Activated CD4-positive, alpha-beta memory T cell treated with anti-CD3 and anti-CD28 coated beads for 36 hours (primary cell): ENCODE measurements at places on chromosomes 3 and 15.

- DNase-seq, result no peak
Measured at GRCh38 chr3:94972066-94972465, 909.2 kb downstream of the NSUN3 start.

GRCh38 chr3:81218023-81218422 is 543.4 kb downstream of the GBE1 start:
- DNase-seq, result no peak

DNA sequence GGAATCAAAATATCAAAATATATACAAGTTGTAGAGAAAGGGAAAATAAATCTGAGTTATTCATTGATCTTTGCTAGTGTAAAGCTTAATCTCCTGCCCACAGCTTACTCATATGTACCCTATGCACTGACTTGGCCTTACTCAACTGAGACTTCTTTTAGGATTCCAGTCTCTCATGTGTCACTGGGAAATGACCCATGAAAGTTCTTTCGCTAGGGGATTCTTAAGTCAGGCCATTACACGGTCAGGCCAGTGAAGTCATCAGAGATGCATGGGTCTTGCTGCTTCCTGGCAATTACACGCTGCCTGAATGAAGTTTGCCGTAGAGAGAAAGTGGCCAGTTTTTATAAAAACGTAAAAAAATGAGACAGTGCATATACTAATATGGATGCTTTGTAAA is 20.7 kb upstream of the LPP start:
- no peak for DNase-seq

DNA sequence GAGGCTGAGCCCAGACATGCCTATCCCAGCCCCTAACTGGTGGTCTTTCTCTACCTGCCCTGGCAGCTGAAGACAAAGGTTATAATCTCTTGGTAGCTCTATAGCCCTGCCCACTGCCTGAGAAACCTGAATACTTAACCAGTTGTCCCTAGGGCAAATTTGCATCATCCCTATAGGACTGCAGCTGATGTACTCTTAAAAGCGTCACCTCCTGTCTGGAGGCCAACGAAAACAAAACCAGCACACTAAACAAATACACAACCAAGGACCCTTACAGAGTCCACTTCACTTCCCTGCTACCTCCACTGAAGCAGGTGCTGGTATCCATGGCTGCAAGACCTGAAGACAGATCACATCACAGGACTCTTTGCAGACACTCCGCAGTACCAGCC is 98.0 kb downstream of the KCNAB1 start:
- no peak for DNase-seq

DNA sequence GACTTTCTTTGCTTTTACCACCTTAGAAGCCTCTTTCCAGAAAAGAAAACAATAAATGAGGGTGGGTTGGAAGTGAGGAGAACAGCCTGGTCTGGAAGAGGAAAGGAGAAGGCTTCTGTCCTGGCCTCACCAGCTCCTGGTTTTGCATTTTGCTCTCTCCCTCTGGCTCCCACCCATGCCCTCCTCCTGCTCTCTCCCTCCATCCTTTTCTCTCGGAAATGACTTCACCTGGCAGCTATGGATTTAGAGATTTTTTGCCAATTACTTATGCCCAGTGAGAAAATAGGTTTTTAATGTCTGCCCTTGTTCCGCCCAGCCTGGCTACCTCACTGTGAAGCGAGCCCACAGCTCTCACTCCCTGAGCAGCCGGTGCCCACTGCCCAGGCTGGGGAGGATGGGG is 77.9 kb upstream of the NTRK3 start:
- no peak for DNase-seq

DNA sequence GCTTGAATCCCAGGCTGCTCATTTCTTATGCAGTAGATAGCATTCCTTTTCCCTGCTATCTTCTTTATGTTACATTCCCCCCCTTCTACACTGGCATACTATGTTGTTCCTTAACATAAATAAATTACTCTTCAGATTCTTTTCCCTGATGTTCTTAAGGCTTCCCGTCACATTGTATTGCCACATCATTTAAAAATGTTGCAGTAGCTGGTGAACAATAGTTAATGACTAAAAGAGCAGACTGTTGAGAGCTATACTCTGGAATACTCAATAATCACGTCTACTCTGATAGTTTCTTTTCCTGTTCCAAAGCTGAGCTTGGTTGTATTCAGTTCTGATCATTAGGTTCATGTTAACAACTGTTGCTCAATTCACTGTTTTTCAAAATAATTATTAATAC is 219.9 kb downstream of the CHST2 start:
- DNase-seq, result no peak

DNA sequence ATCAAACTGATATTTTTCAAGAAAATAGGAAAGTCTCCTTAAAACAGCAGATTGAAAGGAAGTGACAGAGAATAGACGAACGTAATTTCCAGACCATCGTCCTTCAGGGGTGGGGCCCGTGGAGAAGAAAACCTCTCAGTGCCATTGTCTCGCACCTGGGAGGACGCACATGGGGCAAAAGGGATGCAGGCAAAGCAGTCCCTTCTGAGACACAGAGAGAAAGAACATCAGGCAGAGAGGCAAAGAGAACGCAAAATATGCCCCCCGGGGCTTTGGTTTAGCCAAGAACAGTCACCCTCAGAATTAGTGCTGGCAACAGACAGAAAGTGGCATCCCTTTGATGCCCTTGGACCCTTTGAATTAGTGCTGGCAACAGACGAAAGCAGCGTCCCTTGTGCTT is 37.0 kb downstream of the MUC20 start:
- DNase-seq, result no peak

DNA sequence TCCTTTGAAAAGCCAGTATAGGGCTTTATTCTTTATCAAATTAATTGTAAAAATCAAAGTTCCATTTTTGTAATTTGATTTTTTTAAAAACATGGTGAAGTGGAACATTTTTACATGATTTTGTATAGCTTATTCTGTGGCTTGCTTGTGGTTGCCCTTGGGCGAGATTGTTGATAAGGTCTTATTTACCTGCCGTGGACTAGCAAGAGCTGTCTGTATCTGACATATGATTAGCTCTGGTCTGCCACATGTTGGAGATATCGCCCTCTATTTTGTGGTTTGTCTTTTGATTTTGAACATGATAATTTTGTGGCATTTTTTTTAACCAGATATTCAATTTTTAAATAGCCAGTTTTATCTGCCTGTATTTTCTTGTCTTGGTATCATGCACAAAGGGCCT is 844 bp downstream of the PRR23E start:
- no peak for DNase-seq

GRCh38 chr3:89851974-89852621 is 744.7 kb downstream of the EPHA3 start:
- no peak for DNase-seq

GRCh38 chr15:62730825-62731224 is 311.7 kb upstream of the TPM1 start:
- DNase-seq, result no peak

DNA sequence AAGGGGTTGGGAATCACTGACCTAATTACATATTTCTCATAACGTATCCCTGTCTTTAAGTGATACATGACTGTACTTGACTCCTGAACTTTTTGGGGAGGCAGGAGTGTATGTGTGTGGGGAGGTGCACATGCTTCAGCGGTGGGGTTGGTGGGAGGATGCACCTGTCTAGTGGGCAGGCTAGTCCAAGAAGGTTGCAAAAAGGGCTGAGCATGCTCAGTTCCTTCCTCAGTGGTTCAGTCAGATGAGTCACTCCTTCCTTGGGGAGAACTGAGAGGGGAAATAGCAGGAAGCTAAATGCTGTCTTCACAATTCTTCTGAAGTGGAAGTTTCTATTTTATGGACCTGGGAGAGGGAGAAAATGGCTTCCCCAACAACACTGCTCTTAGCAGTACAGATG is 24.6 kb upstream of the AP4E1 start:
- DNase-seq, result peak; percentile 34

GRCh38 chr3:55252921-55253320 is 234.2 kb downstream of the WNT5A start:
- DNase-seq, result no peak

GRCh38 chr3:127791221-127791913 is 30.9 kb downstream of the MGLL start:
- DNase-seq, result peak; percentile 15

DNA sequence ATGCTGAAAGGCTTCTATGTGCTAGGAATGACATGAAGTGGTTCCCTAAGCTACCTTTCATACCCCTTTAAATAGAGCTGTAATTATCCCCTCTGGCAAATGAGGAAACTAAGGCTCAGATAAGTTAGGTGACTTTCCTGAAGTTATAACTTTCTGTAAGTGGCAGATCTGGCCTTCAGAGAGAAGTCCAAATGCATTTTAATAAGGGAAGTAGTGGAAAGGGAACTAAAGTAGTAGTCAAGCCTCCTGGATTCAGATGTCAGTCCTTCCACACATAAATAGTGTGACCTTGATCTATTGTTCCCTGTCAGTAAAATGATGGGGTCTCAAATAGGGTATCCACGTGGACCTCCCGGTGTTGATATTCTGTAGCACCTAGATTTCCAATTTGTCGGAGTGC is 277.7 kb downstream of the EDEM1 start:
- no peak for DNase-seq

DNA sequence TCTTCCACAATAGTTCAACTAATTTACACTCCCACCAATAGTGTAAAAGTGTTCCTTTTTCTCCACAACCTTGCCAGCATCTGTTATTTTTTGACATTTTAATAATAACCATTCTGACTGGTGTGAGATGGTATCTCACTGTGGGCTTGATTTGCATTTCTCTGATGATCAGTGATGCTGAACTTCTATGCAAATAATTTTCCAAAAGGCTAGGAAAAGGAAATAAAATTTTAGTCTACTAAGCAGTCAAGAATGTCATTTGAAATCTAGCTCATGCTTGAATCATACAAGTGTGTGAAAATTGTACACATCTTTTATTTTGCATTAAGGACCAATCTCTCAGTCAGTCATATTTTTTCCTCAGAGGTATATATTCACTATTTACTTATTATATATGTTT is 101.7 kb upstream of the UBP1 start:
- DNase-seq, result no peak

GRCh38 chr15:84590406-84590805 is 10.4 kb upstream of the ZSCAN2 start:
- no peak for DNase-seq

DNA sequence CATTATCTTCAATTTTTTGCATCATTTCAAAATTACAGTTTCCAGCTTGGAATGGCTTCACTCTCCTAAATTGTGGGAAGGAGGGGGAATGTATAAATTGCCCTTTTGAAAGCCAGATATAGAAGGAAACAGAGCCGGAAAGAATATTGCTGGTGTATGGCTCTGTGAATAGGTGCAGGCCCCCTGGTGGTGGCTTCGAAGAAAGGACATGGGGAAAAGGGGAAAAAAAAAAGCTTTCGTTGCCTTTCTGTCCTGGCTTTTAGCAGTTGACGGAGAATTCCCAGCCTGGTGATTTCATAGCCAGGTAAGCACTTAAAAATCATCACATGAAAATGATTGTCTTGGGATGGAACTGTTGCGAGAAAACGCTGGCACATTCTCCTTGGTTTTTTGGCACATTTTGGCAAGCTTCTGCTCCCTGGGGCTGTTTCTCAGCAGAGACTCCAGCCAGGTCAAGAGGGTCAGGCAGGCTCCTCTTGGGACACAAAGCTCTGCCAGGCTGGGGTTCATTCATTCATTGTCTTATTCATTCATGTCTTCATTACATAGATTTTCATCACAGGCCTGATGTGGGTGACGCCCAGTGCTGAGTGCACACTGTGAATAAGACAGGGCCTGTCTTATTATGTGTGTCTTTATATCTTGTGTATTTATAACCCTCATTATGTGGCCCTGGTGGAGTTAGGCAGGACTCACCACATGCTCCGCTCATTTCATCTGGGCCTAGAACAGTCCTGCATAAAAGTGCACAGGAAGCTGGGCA is 300.0 kb upstream of the TPM1 start:
- DNase-seq, result peak; percentile 46

DNA sequence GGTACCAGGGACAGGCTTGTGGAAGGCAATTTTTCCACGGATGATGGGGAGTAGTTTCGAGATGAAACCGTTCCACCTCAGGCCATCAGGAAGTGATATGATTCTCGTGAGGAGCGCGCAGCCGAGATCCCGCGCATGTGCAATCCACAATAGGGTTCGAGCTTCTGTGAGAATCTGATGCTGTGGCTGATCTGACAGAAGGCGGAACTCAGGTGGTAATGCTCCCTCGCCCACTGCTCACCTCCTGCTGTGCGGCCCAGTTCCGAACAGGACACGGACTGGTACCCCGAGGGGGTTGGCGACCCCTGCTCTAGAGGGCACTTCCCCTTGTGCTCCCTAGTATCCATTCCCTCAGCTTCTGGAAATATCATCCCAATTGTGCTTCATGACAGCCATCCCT is 99.9 kb downstream of the PLD1 start:
- no peak for DNase-seq

GRCh38 chr3:112973325-112974177 is 1.4 kb downstream of the CD200R1 start:
- peak; percentile 72 for DNase-seq

DNA sequence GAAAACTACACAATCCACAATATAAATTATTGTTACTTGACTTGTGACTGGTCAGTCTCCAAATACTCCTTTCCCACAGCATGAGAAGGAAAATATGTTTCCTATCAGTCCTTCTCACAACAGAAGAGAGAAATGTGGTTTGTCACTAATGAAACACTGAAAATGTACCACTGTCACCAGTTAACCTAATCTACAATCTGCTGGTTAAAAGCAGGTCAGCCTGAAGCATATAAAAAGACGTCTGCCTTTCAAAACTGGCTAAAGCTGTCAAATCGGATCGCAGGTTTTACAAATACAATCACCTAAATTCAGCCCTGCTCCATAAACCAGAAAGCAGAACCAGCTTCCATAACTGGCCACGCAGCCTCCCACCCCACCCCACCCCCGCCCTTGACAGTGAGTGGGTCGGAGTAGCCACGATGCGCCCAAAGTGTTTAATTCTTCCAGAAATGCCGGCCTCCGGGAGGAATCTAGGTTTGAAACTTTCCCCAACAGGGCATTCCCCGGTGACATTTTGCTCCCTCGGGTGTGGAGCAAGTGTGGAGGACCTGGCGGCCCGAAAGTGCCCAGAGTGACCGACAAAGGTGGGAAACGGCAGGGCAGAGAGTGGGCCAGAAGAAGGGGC is 682 bp downstream of the ETFA start:
- DNase-seq, result no peak

DNA sequence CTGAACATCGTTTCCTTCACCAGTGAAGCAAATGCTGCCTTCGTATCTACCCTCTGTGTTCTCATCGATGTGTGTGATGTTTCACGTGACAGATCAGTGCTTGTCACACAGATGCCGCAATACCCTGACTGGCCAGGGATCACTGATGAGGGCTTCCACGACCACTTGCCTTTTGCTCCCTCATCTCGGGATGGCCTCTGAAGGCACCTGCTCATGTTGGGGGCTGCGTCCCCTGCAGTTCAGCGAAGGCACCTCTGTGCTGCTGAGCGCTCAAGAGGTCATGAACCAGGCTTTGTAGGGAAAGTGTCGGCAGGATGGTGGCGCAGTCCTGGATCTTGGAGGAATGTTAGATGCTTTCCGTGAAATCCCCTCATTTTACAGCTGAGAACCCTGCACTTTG is 79.2 kb upstream of the KLF13 start:
- no peak for DNase-seq

GRCh38 chr3:16513141-16514020 is at the start of gene RFTN1:
Gene RFTN1 (minus strand): TSS chr3:16513699. CDS start chr3:16493869, 19,830 bp downstream.
- DNase-seq, result peak; percentile 71
